Activated T-helper 2 cell treated with anti-CD3 and anti-CD28 coated beads, Interferon-gamma antibody, Interleukin-2, Interleukin-4, amounts not matched to agents 10 μg/mL and 5 μg/mL and 100 μg/mL, durations not matched to agents 14 hours and 24 hours and 36 hours (primary cell): ENCODE measurements at places on chromosomes 13 and 19.

DNA sequence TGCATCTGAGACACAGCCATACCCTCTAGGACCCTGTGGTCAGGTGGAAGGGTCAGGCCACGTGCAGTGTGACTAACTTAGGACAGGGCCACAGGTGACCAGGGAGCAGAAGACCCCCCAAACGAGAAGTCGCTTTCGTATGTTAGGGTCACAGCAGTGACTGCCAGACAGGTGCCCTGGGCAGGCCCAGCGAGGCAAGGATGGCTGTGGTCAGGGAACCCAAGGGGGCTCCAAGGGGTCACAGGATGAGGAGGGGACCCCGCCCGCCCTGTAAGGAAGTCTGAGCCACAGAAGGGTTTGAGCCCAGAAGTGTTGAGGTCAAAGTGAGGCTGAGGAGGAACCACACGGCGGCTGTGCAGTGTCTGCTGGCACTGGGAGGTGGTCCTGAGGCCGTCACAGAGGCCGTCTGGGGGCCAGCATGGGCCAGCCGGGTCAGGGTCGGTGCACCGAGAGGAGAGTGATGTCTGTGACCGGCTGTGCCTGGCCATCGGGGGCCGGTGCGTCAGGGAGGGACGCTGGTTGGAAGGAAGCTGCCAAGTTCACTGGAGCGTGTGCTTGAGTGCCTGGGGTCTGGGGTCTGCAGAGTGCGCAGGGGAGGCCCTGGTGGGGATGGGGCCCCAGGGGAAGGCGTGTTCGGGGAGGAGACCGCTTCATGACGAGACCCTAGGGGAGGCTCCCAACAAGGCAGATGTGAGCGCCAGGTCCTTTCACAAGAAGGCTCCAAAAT, 24.8 kb upstream of the TMEM255B start:
- H3K4me3 ChIP-seq: no peak overlapping the region
- DNase-seq: no peak
- no peaks in the 10 kb centered on the region for H3K27me3 ChIP-seq
- no peaks in the 10 kb centered on the region for H3K4me1 ChIP-seq

DNA sequence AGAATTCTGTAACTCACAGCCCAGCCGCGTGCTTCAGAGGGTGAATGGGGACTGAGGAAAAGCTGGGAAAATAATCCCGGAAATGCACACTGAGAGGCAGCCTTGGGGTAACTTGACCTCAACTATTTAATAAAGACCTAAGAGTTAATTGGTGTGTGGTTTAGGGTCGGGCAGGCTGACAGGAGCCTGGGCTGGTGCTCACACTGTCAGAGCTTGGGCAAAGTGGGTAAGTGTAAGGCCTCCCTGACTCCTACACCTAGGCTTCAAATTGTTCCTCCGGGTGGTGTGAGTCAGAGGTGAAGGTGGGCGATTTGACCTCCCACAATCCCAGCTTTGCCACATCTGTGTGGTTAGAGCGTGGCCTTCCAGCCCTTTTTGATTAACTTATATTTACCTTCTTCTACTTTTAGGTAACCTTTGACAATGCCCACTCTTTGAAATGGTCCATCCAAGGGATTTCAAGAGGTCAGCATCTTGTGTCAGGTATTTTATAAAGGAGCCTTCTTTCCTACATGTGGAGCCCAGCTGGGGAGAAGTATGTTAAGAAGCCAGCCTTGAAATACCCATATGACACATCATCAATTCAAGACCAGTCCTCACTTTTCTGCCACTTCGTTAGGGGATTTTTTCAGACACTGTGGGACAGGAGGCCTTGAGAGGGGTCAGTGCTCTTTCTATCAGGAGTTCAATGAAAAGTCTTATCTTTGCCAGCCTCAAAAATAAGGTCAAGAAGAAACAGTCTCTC, 114.2 kb downstream of the NUFIP1 start:
- no peaks in the 10 kb centered on the region for H3K36me3 ChIP-seq
- no peak overlapping the region for H3K27ac ChIP-seq
- no peaks in the 10 kb centered on the region for H3K27me3 ChIP-seq

GRCh38 chr13:111044087-111044830, 70.9 kb upstream of the ARHGEF7 start:
- DNase-seq: no peak
- H3K36me3 ChIP-seq: no peaks in the 10 kb centered on the region
- no peak overlapping the region for H3K27ac ChIP-seq
- H3K4me1 ChIP-seq: peaks cover 6% of the 10 kb centered on the region
- H3K27me3 ChIP-seq: peaks cover 10% of the 10 kb centered on the region

DNA sequence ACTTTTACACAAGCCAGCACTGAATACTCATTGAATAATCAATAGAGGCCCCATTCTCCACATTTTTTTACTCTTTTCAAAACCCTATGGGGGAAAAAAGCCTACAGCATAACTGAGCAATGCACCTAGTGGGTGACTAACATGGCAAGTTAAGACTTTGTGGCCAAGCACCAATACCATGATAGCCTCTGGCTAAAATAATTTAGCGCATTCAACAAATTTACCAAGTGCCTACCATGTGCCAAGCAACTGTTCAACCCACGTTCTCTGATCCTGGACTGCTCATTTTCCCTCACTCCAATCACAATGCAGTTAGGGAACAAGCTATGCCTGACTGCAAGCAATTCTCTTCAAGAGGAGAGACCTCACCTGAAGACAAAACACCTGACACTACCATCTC, 3.0 kb downstream of the ANKRD10 start:
- H3K27me3 ChIP-seq: no peaks in the 10 kb centered on the region
- peaks cover 57% of the 10 kb centered on the region for H3K36me3 ChIP-seq
- H3K4me3 ChIP-seq: peak overlapping the region; percentile 90
- no peak for DNase-seq
- H3K27ac ChIP-seq: peak overlapping the region; percentile 28

- no peak overlapping the region for H3K27ac ChIP-seq
- no peak for DNase-seq
- peaks cover 4% of the 10 kb centered on the region for H3K4me1 ChIP-seq
- no peaks in the 10 kb centered on the region for H3K36me3 ChIP-seq
These were observed 3.0 kb downstream of the APC2 start for GRCh38 chr19:1452802-1453524.

DNA sequence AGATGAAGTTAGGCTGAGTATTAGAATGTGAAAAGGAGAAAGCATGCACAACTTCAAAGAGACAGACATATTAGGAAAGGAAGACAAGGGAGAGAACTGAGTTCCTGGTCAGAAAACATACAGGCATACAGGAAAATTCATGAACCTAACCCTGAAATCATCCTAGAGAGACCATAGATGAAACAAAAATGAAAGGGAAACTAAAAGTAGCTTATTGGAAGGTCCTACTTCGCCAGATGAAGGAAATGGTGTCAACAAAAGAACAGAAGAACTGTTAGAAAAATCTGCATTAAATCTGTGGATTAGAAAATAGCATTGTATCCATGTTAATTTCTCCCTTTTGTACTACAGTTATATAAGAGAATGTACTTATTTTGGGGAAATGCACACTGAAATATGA, 169.0 kb upstream of the UFM1 start:
- peaks cover 7% of the 10 kb centered on the region for H3K4me1 ChIP-seq
- H3K27ac ChIP-seq: peak overlapping the region; percentile 58
- H3K27me3 ChIP-seq: no peaks in the 10 kb centered on the region

DNA sequence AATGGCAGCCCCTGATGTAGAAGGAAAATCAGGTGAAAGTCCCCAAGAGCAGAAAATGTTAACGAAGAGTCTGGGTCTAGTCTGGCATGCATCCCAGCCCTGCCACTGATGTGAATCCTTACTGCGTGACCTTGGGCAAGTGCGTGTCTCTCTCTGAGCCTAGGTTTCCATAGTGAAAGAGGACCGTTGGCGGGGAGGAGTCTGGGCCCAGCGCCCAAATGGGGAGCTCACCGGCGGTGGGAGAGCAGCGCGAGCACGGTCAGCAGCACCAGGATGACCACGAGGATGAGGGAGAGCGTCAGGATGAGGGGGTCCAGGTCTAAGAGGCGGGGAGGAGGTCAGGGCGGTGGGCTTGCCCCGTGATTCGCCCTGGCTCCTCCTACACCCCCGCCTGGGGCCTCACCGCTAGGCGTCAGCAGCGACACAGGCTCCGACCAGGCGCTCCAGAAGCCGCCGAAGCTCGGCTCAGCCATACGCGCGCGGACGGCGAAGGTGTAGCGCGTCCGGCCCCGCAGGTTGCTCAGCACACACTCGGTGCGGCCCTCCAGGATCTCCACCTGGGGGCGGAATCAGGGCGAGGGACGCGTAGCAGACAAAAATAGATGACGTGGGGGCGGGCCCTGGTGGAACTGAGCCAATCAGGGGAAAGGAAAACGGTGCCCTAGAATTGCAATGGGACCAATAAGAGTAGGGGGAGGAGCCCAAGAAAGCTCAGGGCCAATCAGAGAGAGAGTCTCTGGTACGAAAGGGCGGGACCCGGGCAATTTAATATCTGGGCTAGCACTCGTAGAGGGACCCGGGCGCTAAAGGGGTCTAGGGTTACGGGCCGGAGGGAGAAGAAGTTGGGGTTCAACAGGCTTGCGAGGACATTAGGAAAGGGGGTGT, 3.2 kb downstream of the EPOR start:
- peaks cover 12% of the 10 kb centered on the region for H3K27me3 ChIP-seq
- peak overlapping the region; percentile 100 for H3K27ac ChIP-seq
- H3K36me3 ChIP-seq: peaks cover 23% of the 10 kb centered on the region
- H3K4me1 ChIP-seq: peaks cover 38% of the 10 kb centered on the region
- peak overlapping the region; percentile 99 for H3K4me3 ChIP-seq
- DNase-seq: peak; percentile 97

- H3K36me3 ChIP-seq: no peaks in the 10 kb centered on the region
- no peak overlapping the region for H3K27ac ChIP-seq
- no peak for DNase-seq
- H3K4me1 ChIP-seq: no peaks in the 10 kb centered on the region
- no peak overlapping the region for H3K4me3 ChIP-seq
These were observed 10.3 kb downstream of the SCEL start for GRCh38 chr13:77545626-77546412.

DNA sequence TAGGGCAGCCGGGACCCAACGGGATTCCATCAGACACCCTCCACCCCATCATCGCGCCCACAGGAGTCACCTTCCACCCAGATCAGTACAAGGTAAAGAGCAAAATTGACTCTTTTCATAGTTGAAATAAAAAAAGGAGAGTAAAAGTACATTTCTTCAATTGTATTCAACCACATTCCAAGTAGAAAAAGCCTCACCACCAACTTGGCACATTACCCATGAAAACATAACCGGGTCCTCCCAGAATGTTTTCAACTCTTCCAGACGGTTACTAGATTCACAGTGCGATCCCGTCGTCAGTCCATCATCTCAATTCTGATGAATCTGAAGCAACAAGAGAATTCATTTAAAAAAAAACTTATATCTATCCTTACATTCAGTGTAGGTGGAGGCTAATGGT, 125.2 kb downstream of the RAB20 start:
- H3K4me3 ChIP-seq: no peak overlapping the region
- no peak for DNase-seq
- H3K27me3 ChIP-seq: peaks cover 32% of the 10 kb centered on the region
- H3K36me3 ChIP-seq: no peaks in the 10 kb centered on the region
- no peaks in the 10 kb centered on the region for H3K4me1 ChIP-seq

- H3K4me3 ChIP-seq: no peak overlapping the region
- H3K4me1 ChIP-seq: peaks cover 23% of the 10 kb centered on the region
- DNase-seq: peak; percentile 16
- no peak overlapping the region for H3K27ac ChIP-seq
These were observed 104.7 kb upstream of the KL start for GRCh38 chr13:32911506-32911905.

DNA sequence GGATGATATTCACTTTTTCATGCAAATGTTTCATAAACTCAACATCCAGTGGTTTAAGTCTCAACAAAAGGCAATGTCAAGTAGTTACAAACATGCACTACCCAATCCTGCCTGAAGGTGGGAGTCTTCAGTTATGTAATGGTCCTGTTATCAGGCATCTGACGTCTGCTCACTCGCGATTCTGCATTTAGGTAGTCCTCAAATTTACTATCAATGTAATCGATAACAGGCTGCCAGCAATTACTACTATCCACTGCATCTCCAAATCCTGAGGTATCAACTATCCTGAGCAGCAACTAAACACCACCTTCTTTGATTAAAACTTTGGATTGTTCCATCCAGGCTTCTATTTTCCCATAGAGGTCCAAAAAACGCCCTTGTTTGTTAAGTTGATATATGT, 51.2 kb downstream of the NLRP12 start:
- peak; percentile 10 for DNase-seq
- H3K27ac ChIP-seq: no peak overlapping the region
- H3K4me1 ChIP-seq: no peaks in the 10 kb centered on the region
- H3K4me3 ChIP-seq: no peak overlapping the region
- no peaks in the 10 kb centered on the region for H3K27me3 ChIP-seq

DNA sequence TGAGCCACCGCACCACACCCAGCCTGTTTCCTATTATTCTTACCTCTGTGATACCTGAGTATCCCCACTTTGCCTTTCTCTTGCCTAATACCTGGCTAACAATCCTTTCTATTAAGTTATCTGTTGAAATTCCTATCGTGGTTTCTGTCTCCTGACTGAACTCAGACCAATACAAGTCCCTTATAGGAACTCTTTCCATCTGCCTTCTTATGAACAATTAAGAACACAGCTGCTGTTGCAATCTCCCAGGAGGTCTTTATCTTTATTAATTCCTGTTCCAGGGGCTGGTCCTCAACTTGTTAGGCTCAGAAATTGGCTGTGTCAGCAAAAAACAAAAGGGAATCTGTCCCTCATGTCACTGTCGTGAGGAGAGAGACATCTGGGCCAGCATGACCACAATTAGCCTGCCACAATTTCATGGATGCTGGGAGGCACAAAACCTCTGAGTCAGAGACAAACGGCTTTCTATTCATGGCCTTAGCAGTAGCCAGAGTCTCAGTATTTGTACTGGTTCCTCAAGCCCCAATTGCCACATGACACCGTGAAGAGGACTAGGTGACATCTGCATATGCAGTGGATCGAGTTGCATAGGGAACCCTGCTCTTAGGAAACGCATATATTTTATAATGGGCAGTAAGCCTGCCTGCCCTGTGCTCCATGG, 58.2 kb downstream of the NUFIP1 start:
- peaks cover 13% of the 10 kb centered on the region for H3K27me3 ChIP-seq
- H3K36me3 ChIP-seq: no peaks in the 10 kb centered on the region
- no peak overlapping the region for H3K27ac ChIP-seq
- DNase-seq: no peak
- peaks cover 13% of the 10 kb centered on the region for H3K4me1 ChIP-seq

DNA sequence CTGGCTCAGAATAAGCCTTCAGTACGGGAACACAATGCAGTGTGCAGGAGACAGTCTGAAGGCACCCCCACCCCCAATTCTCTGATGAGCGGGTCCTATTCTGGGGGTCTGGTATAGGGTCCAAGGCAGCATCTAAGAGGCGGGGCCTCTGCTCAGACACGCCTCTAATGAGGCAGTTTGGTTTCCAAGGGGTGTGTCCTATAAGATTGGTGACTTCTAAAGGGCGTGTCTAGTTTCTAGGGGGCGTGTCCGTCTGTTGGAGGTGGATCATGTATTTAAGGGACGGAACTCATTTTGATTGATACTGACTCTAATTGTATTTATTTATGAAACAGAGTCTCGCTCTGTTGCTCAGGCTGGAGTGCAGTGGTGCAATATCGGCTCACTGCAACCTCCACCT, 8.7 kb downstream of the FIZ1 start:
- DNase-seq: no peak
- H3K4me1 ChIP-seq: peaks cover 11% of the 10 kb centered on the region
- peaks cover 6% of the 10 kb centered on the region for H3K27me3 ChIP-seq
- no peak overlapping the region for H3K4me3 ChIP-seq
